ENCODE measurements at places on chromosomes 2 and 18.
A peak's percentile ranks its signal among the peaks of the same experiment; 100 is the strongest.

GRCh38 chr2:128788636-128789220 is 470.1 kb upstream of the HS6ST1 start:
- no peak for DNase-seq

DNA sequence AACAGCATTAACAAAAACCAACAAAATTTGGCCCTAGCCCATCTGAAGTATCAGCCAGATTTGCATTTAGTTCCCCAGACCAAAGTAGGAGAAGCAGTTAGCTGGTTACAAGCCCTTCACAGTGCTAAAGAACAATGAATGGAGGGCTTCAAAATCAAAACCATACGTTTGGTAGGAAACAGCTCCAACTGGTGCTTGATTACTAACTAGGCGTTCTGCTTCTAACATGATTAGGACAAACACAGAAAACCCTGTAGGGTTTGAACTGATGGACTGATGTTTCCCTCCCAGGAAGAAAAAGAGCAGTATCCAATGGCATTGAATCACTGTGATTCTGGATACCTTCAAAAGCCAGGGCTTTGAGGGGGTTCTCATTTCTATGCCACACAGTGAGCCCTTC is 20.5 kb upstream of the STAT4 start:
- no peak for DNase-seq

GRCh38 chr2:156456616-156457015 is 20.4 kb downstream of the GPD2 start:
- DNase-seq: no peak

DNA sequence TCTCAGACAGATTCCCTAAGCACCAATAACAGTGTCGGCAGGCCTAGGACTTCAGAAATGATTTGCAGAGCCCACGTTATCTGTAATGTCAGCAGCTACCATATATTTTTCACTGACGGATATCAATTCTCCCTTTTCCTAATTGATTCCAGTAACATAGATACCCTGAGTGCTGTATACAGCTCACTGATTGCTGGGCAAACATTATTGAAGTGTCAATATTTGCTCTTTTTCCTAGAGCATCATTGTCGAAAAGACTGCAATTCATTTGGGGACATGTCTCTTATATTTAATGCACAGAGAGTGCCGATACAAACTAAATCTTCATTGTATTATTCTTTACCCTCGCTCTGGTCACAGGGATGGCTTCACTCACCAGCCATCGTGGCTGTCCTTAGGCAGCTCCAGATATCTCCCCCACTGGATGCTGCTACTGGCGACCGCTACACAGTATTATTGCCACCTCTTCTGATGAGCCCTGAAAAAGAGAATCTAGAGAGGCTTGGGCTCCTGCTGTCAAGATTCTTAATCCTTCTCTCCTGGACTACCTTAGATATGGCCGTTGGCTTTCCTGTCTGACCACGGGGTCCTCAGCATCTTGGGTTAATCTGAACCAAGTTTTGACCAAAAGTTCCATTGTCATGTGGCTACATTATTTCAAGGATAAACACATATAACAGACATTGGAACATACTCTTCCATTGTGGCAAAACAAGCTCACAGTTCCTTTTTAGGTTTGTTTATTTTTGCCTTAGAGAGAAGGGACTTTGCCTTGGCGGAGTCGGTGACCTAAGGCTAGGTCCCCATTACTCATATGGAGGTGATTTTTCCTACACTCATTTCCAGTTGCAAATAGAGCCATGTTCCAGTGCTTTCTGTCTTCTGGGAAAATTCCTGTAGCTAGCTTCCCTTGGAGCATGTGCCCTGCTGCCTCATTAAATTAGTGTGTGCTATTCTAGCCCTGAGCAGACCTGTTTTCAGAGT is 105.4 kb downstream of the CPO start:
- peak; percentile 54 for DNase-seq

DNA sequence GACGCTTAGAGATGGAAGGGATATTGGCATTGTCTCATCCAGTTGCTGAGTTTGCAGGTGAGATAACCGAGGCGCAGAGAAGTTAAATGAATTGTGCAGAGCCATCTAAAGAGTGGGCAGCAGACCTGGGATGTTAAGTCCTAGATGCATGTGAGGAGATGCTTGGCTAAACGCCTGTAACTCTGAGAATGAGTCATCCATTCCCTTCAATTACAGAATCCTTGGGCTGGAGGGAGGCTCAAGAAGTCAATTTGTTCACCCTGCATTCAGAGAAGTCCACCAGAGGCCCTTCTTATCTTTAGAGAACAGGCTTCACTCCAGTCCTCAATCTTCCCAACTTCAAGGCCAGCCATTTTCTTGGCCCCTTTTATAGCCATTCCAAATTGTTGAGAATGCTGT is 1.6 kb downstream of the EHD3 start:
- DNase-seq: no peak

DNA sequence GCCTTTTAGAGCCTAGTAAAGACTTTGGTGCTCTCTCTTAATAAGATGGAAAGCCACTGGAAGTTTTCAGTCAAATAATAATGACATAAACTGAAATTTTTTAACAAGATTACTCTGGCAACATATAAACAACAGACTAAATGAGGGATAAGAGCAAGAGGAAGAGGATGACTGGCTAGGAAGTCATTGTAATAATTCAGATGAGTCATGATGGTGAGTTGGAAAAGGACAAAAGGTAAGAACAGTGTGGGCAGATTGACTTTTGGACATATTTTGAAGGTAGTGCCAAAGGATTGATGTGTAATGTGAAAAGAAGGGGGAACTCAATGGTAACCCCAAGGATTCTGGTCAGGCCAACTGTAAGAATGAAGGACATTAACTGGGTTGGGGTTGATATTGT is 310.3 kb downstream of the NOL4 start:
- no peak for DNase-seq

GRCh38 chr2:192026059-192026824 is 168.5 kb downstream of the TMEFF2 start:
- DNase-seq: no peak

DNA sequence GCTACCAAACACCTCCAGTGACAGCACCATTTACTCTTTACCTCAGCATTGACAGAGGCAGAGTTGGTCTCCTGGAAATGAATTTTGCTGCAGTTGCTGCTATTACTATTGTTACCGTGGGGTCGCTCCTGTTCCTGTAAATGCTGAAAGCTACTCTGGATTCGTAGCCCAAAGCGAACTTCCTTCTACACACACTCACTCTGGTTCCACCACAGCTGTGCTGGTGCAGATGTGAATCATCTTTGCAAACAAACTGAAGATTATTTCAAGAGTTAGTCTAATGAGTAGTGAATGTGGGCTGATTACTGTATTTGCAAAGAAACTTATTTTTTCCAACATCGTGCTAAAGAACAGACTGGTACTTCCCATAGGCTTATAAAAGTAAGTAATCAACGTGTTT is 304.0 kb downstream of the LPIN1 start:
- no peak for DNase-seq

GRCh38 chr2:231887756-231888155 is 38.4 kb downstream of the NPPC start:
- no peak for DNase-seq

GRCh38 chr2:149572102-149572953 is 15.2 kb downstream of the MMADHC start:
- DNase-seq: no peak

DNA sequence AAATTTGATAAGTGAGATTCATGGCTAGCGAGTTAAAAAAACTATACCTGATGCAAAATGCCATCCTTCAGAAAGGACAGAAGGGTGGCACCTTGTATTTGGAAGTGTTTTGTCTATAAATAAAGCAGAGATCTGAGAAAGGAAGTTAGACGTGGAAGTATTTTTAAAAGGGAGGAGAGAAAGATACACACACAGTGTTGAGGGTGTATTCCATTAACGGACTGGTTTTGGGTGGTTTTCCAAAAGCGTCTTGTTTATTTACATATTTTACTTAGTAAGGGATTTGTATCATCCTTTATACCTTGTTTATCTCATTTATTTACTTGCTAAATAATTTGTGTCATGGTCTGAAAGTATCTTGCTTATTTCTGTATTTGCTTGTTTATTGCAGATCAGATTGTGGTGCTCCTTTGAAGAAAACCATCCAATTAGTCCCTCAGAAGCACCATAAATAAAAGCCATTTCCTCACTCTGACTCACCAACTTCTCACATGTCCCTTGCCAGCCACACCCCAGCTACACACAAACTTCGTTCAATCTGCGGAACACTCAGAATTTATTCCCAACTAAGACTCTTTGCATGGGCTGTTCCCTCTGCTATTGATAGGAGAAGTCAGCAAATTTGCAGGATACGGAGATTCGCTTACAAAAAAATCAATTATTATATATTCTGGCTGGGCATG is 90.8 kb downstream of the FAM124B start:
- DNase-seq: no peak

GRCh38 chr2:54419855-54420523 is 36.1 kb upstream of the SPTBN1 start:
- DNase-seq: no peak

DNA sequence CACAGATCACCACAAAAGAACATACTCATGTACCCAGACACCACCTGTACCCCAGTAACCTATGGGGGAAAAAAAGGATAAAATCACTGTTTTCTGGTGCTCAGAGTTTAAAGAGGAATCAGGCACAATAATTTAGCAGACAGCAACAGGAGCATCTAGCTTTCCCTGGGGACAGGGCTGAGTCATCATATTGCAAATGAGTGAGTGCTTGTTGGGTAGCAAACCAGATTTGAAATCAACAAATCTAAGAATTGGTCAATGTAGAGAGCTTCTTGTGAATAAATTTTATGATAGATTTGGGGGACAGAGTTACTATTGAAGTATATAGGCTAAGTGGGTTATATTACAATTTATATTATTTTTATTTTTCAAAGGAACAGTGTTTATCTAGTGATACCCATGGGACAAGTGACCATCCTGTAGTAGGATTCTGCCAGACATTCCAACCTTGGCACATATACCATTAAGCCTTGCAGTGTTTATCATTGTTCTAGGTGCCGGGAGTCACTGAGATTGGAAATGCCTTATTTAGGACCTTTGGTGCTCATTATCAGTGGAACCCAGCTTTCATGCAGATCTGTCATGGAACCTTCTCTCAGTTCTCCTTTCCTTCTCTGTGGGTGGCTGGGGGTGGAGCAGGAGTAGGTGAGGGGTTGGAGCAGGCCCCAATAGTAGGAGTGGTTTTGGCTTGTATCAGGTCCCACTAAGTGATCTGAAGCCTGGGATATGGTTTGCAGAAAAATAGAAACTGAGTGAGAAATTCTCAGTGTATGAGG is 117.2 kb downstream of the CERS6 start:
- DNase-seq: no peak

- no peak for DNase-seq
Observed at GRCh38 chr2:113922335-113922734, 32.4 kb downstream of the ACTR3 start.

- DNase-seq: no peak
Observed at GRCh38 chr2:182444806-182445205, 18.0 kb upstream of the PDE1A start.

DNA sequence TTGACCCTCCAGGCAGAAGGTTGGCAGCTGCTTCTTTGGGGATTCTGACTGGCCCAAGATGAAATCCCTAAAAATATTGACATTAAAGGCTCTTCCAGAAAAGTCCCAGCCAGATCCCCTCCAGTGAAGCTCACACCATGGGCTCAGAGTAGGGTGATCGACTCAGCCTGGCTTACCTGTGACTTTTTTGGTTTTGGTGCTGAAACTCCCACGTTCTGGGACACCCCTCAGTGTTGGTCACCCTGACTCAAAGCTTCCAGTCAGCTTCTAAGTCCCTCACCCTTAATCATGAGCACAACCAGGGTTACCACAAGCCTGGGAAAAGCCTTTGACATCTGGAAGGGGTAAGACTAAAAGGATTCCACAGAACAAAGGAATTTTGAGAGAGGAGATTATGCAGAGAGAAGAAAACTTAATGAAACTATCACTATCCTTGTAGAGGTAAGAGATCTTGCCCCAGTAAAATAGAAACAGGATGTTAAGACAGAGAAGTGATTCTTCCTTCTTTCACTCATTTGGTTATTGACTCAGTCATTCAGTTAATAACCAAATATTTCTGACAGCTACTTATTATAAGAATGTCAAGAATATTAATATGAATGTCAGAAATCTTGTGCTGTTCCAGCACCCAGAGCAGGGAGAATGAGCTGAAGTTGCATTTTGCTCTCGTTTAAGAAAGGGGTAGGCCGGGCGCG is 66.8 kb upstream of the SEC11C start:
- DNase-seq: no peak

DNA sequence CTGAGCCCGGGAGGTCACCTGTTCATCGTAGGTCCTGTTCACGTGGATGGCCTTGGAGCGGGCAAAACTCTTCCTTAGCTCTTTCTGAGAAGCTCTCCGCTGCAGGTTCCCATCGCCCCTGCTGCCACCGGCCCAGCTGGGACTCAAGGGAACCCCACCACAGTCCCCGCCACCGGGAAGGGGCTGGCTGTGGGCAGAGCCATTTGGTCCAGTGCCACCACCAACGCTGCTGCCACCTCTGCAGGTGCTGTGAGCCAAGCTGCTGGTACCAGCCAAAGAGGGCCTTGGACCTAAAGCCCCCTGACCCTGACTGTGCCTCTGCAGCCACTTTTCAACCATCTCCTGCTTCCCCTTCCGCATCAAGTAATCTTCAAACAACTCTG is 586 bp downstream of the PDE11A start:
- DNase-seq: no peak

DNA sequence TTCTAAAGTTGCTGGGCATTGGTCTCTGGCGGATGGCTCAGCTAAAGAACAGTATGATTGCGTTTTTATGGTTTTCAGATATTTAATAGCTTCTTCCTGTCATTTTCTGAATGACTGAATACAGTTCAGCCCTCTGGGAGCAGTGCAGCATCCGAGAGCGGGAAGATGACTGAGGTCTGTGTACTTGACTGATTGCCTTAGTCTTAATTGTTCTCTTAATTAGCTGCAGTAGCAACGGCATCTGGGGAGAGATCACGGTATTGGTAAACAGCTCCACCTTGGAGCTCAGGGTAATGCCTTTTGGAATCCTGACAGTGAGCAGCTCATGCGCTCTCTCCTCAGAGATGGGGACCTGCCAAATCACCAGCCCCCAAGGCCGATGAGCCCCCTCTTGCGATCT is 481.4 kb upstream of the SPRED2 start:
- no peak for DNase-seq

DNA sequence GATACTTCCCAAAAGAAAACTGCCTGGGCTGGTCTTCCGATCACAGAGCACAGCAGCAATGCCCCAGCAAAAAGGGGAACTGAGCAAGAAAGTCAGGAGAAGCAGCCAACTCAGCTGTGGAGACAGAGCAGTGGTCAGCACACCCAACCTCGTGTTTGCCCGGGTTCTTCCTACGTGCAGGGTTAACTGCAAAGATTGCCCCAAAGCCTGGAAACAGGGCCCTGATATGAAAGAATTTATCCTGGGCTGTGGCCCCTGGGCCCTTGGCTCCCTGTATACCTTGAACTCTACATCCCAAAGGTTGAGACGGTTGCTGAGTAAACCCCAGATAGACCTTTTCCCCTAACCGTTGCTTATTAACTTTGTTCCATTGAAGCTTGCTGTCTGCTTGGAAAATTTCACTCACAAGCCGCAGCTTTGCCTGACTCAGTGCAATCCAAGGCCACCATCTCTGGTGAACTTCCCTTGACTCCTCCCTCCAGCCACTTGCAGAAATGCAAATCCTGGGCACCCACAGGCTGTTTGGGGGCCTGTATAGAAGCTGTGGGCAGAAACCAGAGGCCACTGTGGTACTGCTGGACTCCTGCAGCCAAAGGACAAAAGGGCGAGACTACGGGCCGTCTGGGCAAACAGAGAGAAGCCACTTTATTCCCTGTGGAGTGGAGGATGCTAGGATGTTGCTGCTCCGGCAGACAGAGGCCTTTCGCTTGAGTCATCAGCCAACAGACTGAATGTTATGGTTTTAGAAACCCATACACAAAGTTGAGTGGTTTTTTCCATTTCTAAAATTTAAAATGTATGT is 18.2 kb downstream of the NRP2 start:
- DNase-seq: no peak

GRCh38 chr2:63856303-63856603 is 14.6 kb downstream of the UGP2 start:
- no peak for DNase-seq

Data from NCI-H2081 (cell line).